Stimulated activated CD4-positive, alpha-beta T cell treated with anti-CD3 and anti-CD28 coated beads, Interleukin-1b, Interleukin-23, amount 100 ng/mL, for 1 hour (primary cell): ENCODE measurements at places on chromosomes 11 and 22.

- no peak for DNase-seq
These were observed 109.5 kb downstream of the DBX1 start for GRCh38 chr11:20050551-20051333.

GRCh38 chr11:116240710-116241109, 532.1 kb downstream of the BUD13 start:
- no peak for DNase-seq

DNA sequence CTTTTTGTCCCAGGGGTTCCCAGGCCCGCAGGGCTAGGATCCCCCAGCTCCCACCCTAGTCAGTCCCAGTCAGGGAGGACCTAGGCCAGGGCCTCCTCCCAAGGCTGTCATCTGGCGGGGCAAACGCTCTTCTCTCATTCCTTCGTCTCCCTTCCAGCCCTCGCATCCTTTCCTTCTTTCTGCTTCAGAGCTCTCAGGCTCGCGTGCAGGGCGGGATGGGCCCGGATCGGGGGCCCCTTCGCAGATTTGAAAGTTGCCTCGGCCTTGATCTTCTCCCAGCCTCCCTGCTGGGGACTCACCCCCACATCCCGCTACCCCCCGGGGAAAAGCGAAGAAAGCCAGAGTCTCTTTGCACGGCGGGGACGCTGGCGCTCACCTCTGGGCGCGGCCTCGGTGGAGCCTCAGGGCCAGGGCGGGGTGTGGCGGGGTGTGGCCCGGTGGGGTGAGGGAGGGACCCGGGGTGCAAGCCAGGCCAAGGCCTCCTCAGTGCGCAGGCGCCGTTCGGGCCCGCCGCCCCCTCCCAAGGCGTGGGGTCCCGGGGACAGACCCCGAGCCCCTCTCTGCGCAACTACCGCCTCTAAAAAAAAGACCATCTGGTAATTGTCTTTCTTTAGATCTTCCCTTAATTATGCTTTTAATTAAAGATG, 14.8 kb upstream of the PAX6 start:
- no peak for DNase-seq

GRCh38 chr11:73852049-73852448, 24.6 kb downstream of the COA4 start:
- no peak for DNase-seq

DNA sequence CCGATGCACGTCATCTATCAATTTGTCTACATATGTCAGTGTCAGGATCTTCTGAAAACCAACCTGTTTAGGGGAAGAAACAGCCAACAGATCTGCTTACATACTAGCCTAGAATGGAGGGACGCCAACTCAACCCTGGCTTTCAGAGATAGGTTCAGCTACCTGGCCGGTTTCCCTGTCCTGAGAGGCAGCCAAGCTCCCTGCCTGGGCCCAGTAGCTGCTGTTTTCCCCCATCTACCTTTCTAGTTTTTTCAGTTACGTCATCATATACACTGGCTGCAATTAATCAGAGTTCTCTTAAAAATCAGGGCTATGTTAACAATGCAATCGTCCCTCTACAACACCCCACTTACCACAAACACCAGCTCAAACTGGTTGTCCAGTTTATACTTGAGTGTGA, 1.0 kb downstream of the SRPRA start:
- DNase-seq: no peak

- no peak for DNase-seq
These were observed 311 bp downstream of the BRD1 start for GRCh38 chr22:49827271-49827852.

GRCh38 chr11:120217941-120218694, 7.3 kb downstream of the OAF start:
- DNase-seq: no peak

DNA sequence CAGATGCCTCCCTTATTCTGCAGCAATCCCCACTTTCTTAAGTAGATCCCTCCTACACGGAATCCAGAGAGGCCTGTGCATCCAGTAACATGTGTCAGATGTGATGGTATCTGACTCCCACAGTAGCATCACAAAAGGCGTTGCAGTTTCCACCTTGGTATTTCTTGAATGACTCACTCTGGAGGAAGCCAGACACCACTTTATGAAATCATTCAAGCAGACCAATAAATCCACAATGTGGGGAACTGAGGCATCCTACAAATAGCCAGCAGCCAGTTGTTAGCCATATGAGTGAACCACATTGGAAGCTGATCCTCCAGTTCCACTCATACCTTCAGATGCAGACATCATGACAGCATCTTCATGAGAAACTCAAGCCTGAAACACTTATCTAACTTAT, 798.1 kb downstream of the OPCML start:
- no peak for DNase-seq

DNA sequence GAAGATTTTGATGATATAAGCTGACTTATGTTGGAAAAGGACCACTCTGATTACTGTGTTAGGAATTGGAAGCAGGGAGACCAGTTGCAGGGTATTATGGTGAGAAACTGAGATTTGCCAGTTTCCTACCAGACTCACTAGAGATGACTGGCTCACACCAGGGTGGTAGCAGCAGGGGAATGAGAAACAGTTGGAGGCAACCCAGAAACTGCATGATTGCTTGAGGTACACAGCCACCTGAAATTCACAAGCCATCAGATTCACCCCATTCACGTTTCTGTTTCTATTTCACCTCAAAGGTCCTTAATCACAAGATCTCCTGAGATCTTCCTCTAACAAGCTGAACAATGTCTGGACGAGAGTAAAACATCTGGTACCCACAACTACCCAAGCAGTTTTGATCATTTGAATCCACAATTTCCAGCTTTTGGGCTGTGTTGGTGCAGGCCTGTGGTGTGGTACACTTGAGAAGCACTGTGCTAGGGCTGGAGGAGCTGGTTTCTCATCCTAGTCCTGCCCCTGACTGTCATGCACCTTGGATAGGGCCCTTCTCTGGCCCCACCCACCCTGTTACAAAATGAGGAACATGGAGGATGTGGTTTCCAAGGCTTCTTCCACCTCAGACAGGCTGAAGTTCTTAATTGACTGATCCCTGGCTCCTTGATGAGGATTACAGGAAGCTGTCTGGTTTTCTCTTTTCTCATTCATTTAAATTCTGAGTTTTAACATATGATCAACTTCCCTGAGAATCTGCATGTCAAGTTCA, 233.4 kb downstream of the INSC start:
- DNase-seq: no peak

GRCh38 chr11:112735470-112735869, 225.8 kb upstream of the NCAM1 start:
- no peak for DNase-seq

DNA sequence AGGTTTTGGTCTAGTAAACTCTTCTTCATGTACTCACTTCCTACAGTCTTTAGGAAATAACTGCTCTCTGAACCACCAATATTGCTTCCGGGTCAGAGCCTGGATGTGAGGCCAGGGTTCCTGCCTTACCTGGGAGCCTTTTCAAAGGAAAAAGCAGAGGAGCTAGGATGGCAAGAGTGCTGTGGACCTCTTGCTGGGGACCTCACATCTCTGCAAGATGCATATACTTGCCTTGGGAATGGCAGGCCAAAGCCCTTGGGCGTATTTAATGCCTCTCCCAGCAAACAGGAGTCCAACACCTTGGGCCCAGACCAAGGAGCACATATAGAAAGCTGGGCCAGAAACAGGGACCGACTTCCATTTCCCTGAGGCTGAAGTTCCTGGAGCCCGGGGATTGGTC, 5.3 kb downstream of the GLB1L2 start:
- DNase-seq: no peak

DNA sequence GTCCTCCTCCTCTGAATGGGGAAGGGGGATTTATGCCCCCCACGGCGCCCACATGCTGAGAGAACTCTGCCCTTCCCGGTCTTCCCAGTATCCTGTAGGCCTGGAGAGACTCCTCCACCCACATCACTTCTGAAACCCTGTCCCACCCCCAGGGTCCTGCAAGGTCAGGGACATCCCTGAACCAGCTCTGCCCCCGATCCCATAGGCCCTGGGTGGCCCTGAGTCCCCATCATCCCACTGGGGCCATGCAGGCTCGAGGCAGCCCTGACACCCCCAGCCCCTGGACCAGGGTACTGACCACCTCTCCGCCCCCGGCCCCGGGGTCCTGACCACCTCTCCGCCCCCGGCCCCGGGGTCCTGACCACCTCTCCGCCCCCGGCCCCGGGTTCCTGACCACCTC, 11.7 kb downstream of the B4GALNT4 start:
- DNase-seq: no peak

DNA sequence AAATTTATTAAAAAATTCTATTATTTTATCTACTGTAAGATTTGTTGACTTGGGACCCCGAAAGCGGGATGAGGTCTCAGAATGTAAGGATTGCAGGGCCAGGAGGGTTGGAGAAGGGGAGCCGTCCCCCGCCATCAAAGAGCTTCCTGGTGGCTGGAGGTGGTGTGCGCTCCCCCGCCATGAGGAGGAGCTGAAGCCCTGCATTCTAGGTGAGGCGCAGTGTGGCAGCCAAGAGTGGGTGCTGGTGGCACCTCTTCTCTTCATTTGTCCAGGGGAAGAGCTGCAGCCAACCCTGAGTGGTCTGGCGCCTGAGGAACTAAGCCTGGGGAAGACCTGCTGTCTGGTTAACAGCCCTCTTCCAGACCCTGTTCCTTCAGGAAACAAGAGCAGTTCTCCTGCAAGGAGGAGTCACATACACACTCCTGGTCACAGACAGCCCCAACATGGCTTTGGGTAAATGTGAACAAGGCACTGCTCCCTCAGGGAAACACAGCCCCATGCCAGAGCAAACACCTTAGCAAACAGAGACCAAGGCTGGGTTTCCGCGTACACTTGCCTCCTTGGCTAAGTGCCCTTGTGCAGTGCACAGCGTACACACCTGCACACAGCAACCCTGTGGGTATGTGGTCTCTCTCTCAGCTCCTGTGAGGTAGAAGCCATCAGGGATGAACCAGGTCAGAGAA, 17.3 kb downstream of the RTN4RL2 start:
- no peak for DNase-seq

GRCh38 chr11:2694995-2695939, 4.5 kb downstream of the KCNQ1OT1 start:
- DNase-seq: no peak

DNA sequence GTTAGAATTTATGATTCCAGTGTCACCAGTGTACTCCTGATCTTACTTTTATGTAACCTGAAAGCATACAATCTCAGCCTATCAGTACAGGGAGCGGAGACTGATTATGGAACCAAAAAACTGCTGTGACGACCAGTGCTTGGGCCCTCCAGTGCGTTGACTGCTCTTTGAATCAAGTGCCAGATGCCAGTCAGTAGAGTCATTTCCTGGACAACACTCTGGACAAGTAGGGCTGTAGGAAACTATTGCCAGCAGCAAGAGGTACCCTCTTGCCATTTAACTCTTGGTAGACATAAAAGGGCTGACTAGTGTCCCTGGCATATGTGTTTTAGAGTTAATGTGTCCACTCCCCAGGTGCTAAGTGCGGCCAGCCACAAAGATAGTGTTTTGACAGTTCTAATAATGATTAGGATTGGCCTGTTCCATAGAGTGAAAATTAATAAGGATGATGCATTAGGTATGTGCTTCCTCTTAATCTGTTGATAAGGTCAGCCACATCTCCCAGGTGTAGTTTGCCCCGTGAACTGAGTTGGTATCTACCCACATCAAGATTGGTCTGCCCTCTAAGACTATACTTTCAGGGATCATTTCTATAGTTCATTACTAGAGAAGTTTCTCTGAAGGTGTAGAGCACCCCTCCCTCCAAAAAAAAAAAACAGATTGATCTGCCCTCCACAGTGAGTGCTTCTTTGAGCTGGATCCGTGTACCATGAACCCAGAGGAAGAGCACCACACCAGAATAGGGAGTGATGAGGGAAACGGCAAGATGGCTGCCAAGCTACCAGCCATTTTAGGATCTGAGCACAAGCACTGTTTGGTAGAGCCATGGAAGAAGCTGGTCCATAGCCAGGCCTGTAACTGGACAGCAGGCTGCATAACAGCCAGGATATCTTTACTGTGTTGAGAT, 20.7 kb upstream of the AIFM3 start:
- no peak for DNase-seq

- no peak for DNase-seq
These were observed 32.6 kb downstream of the TSPAN4 start for GRCh38 chr11:875203-875602.

DNA sequence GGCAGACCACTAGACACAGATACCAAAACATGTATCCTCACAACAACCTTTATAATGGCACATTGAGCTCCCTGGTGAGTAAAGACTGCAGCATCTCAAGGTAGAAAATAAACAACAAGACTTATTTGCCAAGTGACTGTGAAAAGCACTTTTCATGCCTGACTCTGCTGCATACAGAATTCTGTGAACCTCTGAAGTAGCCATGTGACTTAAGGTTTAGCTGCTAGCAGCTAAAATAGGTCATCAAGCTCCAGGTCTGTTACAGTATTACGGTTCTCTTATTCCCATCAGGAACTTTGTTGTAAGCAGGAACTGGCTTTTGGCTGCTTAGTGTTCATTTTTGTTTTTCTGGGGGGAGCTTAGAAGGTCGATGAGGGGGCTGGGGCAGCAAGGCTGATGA, 139.4 kb downstream of the PAX6 start:
- DNase-seq: no peak

GRCh38 chr22:45709060-45709739, 37.6 kb downstream of the ATXN10 start:
- no peak for DNase-seq

DNA sequence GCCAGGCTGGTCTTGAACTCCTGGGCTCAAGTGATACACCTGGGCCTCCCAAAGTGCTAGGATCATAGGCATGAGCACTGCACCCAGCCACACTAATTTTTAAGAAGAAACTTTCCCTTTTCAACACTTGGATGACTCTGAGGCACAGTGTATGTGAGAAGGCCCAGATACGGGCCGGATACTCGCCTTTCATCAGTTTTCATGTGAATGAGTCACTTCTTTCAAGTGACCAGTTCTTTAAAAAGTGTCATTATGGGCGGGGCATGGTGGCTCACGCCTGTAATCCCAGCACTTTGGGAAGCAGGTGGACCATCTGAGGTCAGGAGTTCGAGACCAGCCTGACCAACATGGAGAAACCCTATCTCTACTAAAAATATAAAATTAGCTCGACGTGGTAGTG, 120.8 kb downstream of the CTTN start:
- no peak for DNase-seq

DNA sequence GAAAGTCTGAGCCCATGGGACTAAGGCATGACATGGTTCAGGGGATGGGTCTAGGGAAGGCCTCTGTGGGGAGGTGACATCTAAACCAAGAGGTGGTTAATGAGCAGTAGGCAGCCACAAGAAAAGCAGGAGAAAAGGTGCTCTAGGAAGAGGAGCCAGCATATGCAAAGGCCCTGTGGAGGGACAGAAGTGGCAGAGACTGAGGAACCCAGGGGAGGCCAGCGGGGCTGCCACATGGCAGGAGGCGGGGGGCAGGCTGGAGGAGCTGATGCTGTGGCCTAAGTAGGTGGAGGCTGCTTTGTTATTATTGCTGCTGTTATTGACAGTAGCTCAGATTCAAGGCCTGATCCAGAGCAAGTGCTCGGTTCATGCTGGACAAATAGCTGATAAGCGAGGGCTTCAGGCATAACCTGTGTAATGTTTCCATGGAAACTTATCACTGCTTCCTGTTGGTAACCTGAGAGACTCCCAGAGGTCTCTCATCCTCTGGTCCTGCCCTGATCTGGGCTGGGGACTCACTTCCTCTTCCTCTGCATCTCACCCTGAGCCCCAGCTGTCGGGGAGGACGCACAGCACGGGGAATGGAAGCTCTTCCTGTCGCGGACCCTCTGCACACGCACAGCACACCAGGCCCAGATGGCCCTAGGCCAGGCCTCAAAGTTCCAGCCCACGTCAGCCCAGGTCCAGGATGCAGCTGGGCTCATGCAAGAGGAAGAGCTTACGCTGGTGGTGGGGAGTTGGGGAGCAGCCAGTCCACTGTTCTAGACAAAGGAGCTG, 75.2 kb upstream of the TP53I11 start:
- no peak for DNase-seq
